ENCODE measurements at places on chromosomes 6 and 20.

GRCh38 chr20:37372441-37372840 lies 26.5 kb downstream of the SRC start:
- no peak for DNase-seq

- DNase-seq, result no peak
These were observed 118.7 kb downstream of the JARID2 start for GRCh38 chr6:15364401-15365037.

- peak; percentile 63 for DNase-seq
These were observed 43.0 kb downstream of the VEGFA start for GRCh38 chr6:43812850-43813578.

DNA sequence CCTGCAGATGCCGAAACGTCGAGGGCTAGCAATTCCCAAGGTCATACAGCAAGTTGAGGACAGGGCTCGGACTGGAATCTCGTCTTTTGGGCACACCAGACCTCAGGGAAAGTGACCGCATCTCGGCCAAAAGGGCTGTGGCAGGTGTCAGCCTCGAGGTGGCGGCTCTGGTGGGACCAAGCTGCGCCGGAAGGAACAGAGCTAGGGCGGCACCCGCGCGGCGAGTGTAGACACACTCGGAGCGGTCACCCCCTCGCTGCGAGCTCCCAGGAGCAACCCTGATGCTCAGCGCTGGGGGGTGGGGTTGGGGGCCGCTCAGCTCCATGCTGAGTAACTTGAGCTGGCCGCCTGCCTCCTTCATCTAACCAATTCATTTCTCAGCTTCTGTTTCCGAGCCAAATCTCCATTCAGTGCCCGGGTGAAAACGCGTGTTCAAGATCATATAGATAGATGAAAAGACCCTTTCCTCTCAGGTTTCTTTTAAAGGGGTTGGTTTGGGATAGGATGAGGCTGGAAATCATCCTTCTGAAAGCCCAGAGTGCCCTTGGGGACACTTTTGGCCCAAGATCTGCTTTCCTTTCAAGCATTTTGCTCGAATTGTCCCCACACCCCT lies 2.2 kb upstream of the TUBB2B start:
- peak; percentile 57 for DNase-seq

GRCh38 chr6:167571550-167571949 lies 246.7 kb downstream of the TTLL2 start:
- DNase-seq, result no peak

GRCh38 chr6:111823831-111824607 lies 49.2 kb downstream of the FYN start:
- peak; percentile 61 for DNase-seq

GRCh38 chr6:111950661-111951496 lies 77.6 kb upstream of the FYN start:
- DNase-seq, result no peak

DNA sequence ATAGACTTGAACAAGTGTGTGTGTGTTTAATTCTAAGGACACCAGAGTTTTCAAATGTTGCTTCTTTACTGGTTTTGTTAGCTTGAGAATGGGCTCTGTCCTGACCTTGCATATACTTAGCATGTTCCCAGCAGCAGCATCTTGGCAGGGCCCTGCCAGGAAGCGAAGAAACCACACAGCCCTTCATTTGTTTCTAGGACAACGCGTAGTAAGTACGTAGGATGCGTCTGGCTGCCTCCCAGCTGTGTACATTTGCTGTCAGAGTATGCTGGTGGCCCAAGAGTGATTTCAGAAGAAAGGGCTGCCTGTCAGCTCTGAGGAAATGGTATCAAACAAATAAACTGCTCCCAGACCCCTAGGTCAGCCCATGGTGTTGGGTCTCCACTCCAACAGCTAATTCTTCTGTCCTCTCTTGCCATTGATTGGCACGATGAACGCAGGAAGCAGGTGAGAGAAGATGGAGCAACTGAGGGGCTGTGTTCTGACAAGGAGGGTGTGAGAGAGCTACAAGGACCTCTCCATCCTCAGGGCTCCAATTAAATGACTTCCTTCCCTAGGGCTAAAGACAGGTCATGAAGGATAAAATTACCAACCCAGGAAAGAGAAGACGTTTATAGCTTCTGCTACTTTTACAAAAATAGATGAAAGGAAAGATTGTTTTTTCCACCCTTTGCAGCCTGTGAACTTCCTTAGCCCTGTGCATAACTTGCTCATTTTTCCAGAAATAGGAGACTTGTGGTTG lies 55.9 kb upstream of the HDDC2 start:
- DNase-seq, result no peak

- DNase-seq, result no peak
These were observed 64.8 kb upstream of the NRSN1 start for GRCh38 chr6:24060982-24061754.

DNA sequence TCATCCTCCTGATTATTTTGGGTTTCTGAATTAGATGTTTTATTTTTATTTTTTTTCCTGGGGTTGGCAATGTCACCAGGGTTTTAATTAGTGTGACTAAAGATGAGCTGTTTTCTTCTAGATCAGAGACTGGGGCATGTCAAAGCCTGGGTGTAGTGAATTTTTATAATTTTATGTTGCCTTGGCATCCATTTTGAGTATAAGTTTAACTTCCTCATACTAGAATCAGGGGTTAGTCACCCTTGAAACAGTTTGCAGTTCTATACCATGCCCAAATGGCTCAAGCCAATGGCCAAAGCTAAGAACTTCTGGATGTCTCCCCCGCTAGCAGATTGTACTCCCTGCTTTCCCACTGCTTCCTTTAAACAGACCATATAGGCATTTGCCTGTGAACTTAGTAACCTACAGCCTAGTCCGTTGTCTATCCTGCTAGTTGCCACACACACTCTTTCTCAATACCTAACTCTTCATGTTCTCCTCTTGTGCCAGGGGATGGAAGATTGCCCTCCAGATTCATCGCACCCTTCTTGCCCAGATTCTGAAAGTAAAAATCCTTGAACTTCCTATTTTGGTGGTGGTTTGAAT lies 54.5 kb downstream of the KIAA0408 start:
- no peak for DNase-seq

DNA sequence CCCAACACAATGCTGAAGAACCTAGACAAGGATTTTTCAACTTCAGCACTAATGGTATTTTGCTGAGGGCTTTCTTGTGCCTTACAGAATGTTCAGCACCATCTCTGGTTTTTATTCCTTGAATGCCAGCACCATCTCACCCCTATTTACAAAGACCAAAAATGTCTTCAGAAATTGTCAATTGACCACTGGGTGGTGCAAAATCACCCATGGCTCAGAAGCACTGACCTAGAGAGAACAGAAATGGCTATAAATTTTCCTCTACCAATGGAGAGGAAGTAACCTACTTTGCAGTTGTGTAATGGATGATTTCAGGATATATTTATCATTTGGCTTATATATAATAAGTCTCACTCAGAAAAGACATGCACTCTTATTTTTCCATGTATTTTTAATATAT lies 431.0 kb upstream of the IRAK1BP1 start:
- DNase-seq, result no peak

- no peak for DNase-seq
These were observed 105.5 kb downstream of the PDSS2 start for GRCh38 chr6:107353773-107354382.

DNA sequence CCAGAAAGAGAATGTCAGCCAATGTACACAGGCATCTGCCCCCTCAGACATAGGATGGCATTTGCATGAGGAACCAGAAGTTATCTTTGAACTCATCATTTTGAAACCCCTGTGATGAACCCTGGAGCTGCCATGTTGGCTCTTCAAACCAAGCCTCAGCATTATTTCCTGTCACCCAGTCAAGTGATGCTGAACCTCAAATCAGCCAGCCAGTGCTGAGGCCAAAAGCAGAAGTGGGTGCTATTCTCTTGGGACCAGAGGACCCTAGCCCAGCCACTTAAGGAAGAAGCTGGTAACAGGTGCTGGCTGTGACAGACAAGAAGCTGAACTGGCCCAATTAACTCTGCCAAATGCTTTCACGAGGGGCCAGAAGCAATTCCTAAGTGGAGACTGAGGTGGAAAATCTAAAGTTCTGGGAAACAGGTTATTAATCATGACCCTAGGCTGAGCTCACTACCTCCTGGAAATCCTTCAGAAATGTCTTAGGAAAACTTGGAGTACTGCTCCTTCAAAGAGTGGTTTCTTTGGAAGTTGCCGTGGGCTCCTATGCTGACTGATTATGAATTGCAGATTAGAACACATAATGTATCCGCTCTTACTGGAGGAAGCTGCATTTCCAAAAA lies 4.0 kb downstream of the PKIG start:
- peak; percentile 10 for DNase-seq

GRCh38 chr20:62352402-62353288 lies 14.5 kb downstream of the LAMA5 start:
- no peak for DNase-seq

DNA sequence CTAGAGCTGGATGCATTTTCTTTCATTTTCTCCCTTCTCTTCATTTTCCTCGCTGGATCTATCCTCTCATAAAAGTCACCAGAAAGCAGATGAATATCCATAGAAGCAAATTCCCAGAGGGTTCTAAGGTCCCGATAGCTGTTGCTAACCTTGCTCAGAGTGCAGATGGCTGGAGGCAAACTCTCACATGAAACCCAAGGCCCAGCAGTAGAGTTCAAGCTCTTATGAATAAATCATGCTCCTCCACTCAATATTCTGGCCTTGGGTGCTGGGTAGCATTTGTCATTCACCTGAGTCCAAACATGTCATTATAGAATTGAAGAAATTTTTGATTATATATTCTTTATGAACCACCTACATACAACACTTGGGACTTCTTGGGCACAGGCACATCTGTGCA lies 539.7 kb upstream of the MARCKS start:
- no peak for DNase-seq

DNA sequence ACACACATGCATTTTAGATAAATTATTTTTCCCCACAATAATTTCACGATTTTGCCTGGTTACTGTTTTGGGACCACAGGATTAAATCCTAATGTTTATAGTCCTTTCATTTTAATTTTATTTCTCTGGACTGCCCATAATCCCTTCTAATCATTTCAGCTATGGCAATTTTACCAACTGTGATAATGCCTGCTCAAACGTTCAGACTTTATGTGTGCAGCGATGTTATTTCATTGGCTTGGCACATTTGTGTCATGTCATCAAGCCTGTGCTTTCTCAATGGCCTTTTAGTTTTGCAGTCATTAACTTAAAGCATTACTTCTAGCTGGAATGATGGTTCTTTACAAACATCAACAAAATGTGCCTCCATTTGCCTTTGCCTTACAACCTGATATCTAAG lies 140.6 kb upstream of the HSF2 start:
- no peak for DNase-seq

DNA sequence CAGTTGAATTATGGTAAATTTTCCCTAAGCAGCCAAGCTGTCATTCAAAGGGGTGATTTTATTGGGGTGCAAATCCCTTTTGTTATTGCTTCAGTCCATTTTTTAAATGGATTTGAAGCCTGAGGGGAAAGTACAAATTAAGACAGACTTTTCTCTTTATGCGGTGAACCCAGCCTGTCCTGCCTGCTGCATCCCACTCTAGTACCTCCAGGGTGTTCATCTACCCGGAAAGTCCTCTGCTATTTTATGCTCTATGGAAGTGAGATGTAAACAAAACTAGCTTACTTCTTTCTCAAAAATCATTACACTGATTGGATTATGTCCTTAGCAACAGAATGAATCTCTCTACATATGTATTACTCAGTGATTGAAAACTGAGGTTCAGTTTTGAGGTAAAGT lies 1088.9 kb upstream of the CITED2 start:
- DNase-seq, result no peak

- no peak for DNase-seq
These were observed 260.2 kb downstream of the BCKDHB start for GRCh38 chr6:80366714-80367113.

GRCh38 chr20:8749101-8749500 lies 319.8 kb upstream of the PLCB4 start:
- DNase-seq, result no peak

DNA sequence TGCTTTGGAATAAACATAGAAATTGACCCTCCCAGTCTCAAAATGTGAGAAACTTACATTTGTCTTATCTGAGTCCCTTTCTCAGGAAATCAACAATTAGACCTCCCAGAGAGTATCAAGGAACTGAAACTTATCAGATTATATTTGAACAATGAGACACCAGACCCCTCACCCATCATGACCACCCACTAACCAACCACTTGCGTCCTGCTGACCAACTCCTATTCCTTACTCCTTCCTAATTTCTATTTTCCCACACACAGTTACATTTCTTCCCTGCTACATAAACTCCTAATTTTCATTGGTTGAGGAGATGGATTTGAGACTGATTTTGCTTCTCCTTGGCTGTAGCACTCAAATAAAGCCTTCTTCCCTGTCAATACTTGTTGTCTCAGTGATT lies 97.9 kb downstream of the TPBG start:
- no peak for DNase-seq

- peak; percentile 44 for DNase-seq
These were observed 12.7 kb downstream of the SAYSD1 start for GRCh38 chr6:39102071-39102820.

DNA sequence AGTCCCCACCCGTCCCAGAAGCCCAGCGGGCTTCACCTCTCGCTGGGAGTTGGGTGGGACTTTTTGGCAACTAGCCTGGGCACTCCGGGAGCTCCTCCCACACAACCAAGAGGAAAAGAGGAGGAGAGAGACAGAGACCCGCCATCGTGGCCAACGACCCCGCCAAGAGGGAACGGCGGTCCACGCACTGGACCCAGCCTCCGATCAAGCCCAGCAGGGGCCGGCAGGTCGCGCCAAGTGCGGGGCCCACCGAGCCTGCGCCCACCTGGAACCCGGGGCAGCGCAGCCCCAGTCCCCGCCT lies 3.0 kb upstream of the TMEM14C start:
- no peak for DNase-seq

DNA sequence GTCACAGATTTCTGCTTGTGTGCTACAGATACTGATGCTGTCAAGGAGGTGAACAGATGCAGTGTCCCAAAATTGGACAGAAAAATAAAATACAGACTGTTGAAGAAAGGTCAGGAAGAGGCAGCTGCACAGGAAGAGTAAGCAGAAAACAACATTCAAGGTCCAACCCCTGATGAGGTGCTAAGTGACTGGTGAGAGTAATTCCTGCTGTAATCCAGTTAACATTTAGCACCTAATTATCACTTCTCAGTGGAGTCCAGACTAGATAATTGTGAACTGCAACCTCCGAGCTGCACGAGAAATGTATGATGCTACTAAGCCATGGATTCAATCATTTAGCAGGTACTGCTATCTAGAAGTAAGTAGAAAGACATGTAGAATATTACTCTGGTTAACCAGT lies 36.3 kb upstream of the NRSN1 start:
- no peak for DNase-seq

DNA sequence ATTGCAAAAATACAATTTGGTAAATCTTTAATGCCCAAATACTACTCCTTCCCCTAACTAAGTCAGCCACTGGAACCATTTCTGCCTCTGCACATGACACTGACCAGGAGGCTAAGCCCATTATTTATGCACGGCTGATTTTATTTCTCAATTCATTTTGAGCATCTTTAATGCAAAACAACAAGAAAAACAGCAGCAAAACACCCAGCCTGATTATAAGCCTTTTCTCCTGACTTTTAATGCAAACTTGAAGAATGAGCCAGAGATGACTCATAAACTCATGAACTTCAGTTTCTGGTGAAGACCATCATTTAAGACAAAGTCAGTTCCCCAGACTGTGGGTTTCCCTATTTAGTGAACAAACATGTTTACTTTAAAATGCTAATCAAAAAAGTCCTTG lies 51.6 kb downstream of the CYP24A1 start:
- no peak for DNase-seq

GRCh38 chr6:36685166-36685924 lies 6.8 kb downstream of the CDKN1A start:
- DNase-seq, result no peak

Data from activated CD8-positive, alpha-beta T cell treated with anti-CD3 and anti-CD28 coated beads for 36 hours (primary cell).